Hepatocyte (in vitro differentiated cells): ENCODE measurements at places on chromosomes 16 and 17.

- DNase-seq = no peak
Observed at GRCh38 chr16:73066331-73066926, 18.5 kb upstream of the ZFHX3 start.

DNA sequence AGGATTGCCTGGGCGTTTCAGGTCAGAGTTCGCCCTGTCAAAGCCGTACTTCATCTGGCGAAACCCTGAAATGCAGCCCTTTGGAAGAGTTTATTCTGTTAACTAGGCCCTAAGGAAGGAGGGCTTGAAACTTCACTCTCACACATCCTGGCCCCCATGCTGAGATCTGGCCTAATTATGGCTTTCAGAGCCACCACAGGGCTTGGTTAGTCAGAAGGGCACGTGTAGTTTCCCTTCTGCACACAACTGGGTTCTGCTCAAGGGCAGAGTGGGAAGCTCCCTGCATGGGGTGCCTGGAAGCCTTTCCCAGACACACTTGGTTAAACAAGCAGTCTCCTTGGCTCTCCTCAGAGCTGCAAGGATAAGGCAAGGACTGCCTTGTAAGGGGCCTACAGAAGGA is 397.3 kb downstream of the SHISA9 start:
- no peak for DNase-seq

GRCh38 chr16:10228779-10229178 is 46.6 kb upstream of the GRIN2A start:
- no peak for DNase-seq

DNA sequence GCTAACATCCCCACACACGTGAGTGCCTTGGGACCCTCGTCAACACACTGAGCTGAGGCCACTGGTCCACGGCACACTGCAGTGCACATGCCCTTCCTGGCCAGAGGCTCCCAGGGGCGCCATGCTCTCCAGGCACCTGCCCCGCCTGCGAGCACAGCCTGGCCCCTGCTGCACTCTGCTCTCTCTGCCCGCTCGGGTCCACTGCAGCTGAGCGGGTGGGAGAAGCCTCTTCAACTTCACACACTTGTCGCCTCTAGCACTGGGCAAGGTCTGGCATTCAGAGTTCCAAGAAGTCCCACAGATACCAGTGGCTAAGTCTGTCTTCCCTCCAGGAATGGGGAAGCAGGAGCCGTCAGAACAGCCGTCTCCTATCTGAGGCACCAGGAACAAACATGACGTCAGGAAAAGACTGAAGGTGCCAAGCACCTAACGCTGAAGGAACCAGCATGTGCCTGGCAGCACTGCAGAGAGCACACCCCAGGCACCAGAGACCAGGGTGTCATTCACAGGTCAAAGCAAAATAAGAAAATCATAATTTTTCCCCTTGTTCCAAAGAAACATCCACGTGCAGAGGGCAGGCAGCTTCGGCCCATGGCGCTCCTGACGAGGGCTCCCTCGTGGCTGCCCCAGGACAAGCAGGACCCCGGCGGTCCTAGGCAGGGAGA is 82.9 kb downstream of the ZNF778 start:
- no peak for DNase-seq

DNA sequence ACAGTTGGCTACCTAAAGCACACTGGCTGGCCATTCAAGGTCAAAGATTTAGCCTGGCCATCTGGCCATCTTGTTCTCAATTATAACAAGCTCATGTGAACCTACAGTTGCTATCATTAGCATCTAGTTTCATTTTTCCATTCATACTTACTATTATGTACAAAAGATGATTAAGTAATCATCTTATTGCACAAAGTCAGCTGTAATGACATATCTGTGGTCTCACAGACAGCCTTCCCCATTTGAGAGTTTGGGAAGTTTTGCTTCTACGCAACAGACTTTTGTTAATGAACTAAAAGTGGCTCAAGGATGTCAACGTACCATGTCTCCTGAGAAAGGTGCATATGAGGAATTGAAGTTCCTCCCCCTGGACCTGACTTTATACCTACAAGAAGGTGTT is 51.3 kb downstream of the HS3ST3B1 start:
- no peak for DNase-seq

DNA sequence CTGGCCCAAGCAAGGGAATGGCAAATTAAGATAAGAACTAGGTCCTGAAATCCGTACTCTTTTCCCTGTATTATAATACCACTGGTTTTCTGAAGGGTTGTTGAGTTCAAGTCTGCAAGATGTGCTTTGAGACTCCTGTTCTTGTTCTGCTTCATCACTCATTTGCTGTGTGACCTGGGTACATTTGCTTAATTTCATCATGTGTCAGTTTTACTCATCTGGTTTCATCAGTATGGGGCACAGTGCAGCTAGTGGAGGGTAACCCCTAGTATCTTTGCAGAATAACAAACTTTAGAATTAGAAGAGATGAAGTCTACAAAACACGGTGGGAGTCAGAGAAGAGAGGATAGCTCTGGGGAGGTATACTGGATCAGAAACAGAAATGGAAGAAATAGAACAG is 21.9 kb upstream of the EFCAB13 start:
- DNase-seq = no peak

DNA sequence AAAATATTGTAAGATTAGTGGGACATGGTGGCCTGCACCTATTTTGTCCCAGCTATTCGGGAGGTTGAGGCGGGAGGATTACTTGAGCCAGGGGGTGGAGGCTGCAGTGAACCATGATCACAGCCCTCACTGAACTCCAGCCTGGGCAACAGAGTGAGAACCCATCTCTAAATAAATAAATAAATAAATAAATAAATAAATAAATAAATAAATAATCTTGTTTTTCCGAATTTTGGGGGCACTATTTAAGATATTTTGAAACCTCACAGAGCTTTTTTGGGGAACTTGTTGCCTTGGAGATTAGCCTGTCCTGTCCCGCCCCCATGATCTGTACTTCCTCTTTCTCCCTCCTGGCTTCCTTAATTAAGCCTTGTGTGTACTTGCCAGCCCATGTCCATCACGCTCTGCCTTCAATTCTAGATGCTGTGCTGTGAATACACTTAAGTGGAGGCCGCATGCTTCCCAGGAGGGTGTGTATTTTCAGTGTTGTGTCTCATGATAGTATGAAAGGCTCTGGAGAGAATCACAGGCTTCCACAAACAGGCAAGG is 4.4 kb downstream of the LGALS9 start:
- DNase-seq = no peak

DNA sequence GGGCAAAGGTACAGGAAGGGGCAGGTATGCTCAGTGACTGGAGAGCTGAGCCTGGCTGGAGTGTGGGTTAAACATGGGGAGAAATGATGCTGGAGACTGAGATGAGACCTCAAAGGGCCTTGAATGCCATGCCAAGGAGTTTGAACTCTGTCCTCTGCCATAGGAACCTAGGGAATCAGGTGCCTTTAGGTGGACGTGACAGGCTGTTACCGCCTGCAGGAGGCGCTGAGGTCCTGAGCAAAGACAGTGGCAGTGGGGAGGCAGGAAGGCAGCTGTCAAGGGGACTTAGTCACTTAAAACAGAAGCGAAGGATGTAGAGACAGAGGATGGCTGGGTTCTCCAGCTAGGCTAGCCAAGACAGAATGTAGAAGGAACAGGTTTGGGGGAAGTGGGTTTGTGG is 9.1 kb downstream of the PSMB3 start:
- peak; percentile 37 for DNase-seq

DNA sequence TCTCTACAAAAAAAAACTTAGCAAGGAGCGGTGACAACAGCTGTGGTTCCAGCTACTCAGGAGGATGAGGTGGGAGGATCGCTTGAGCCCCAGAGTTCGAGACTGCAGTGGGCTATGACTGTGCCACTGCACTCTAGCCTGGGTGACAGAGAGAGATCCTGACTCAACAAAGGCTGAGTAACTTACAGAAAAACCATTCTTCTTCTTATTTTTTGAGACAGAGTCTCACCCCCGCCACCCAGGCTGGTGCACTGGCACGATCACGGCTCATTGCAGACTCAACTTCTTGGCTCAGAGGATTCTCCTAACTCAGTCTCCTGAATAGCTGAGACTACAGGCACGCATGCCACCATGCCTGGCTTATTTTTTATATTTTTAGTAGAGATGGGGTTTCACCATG is 56.0 kb downstream of the CYB5D2 start:
- DNase-seq = no peak

DNA sequence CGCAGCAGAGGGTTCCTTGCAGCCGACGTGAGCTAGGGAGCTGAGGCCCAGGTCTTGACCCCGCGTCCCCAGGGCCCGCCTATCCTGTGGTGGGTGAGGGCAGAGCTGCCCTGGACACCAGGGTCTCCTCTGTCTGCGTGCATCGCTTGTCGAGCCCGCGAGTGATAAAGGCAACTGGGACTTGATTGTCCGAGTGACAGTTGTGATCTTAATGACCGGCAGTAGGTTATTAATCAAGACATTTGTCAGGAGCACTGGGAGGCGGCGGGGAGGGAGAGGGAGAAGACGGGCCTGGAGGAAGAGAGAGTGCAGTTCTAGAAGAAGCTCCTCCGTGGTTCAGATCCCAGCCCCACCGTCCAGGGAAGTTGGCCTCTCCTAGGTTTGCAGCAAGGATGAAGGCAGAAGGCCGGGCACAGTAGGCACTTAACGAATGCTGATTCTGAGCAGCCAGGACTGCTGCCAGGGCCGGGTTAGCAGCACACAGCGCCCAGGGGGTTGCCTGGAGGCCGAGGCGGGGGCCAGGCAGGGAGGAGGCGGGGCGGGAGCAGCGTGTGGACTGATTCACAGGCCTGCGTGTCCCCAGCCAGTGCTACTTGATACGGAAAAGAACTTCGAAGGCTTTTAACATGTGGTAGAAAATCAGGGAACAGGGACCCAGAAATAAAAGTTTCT is 11.3 kb upstream of the GSE1 start:
- DNase-seq = no peak

DNA sequence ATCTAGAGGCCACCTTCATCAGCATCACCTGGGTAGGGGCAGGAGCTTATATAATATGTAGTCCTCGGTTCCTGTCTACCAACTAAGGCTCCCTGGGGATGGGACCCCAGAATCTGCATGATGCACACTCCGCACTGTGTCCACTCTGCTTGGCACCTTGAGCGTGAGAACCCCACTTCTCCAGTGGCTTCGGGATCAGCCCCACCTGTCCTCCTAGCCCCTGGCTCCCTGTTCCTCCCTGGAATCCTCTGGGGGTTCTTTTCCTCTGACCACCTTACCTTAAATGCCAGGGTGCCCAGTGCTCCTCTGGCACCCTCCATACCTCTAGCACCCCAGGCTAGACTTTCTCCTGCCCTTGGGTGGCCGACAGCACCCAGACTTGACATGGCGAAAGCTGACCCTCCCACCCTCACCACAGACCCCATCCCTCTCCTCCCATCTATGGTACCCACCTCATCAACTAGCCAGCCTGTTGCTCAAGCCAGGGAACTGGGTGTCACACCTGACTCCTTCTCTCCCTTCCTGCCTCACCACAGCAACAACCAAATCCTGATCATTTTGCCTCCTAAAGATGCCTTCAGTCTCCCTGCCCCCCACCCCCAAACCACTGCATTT is 2.8 kb upstream of the NXPH3 start:
- DNase-seq = no peak

- DNase-seq = no peak
Observed at GRCh38 chr16:13779676-13780075, 140.3 kb upstream of the ERCC4 start.

DNA sequence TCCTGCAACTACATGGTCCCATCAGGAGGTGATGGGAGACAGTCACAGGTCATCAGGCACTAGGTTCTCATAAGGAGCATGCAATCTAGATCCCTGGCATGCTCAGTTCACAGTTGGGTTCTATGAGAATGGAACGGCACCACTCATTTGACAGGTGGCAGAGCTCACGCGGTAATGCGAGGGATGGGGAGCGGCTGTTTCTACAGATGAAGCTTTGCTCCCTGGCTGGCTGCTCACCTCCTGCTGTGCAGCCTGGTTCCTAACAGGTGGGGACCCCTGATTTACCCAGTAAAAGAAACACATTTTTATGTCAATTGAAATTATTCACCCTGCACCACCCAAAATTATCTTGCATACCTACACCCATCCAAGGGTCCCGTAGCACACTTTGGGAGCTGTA is 42.7 kb upstream of the ZNHIT3 start:
- DNase-seq = no peak

DNA sequence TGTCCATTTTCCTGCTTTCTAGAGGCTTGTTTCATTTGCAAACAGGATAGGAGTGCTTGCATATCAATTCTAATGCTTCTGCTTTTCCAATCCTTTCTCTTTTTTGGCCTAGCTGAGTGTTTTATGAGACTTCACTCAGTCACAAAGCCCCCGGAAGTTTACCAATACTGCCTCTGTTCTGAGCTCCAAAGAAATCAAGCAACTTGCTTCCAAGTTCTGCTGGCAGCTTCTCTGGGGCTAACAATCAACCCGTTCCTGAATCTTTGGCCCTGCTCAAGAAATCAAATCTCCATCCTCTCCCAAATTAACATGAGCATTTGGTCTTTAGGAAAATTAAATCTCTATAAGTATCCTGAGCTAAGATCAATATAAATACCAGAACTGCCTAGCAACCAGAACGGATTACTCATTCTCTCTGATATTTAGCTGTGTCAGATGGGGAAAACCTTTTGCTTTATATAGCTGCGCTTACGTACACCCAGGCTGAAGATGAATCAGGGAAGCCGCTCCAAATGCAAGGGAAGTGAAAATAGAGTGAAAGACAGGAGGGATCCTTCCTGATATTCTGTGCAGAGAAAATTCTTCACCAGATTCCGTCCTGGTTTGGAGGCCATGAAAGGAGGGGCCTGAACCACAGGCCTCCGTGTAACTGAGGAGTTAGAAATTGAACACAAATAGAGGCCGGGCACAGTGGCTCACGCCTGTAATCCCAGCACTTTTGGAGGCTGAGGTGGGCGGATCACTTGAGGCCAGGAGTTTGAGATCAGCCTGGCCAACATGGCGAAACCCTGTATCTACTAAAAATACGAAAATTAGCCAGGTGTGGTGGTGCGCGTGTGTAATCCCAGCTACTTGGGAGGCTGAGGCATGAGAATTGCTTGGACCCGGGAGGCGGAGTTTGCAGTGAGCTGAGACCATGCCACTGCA is 23.3 kb upstream of the GRB2 start:
- peak; percentile 66 for DNase-seq

GRCh38 chr16:46808997-46809396 is 22.0 kb downstream of the C16orf87 start:
- DNase-seq = no peak

GRCh38 chr17:79974566-79975497 is 60.8 kb downstream of the TBC1D16 start:
- no peak for DNase-seq

DNA sequence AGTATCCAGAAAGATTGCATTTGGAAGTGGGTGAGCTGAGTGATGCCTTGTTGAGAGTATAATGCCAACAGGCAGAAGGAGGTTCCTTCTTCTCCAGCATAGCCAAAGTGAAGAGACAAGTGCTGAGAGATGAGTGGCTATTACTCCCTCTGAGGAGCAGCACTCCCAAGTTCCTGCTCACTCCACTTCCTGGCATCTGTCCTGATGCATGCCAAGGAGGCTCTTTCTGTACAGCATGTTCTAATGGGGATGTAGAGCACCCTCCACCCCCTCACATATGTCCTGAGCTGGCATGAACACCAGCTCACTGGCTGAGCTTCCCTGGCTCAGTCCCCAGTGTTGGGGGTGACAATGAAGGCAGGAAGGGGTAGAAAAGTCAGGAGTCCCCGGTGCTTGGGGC is 44.2 kb upstream of the DNAH9 start:
- DNase-seq = no peak
